Caudate nucleus (tissue), 63 donors: ENCODE measurements at places on chromosomes 1 and 21.

GRCh38 chr1:938711-939489, 15.2 kb downstream of the SAMD11 start:
- no peak for DNase-seq

DNA sequence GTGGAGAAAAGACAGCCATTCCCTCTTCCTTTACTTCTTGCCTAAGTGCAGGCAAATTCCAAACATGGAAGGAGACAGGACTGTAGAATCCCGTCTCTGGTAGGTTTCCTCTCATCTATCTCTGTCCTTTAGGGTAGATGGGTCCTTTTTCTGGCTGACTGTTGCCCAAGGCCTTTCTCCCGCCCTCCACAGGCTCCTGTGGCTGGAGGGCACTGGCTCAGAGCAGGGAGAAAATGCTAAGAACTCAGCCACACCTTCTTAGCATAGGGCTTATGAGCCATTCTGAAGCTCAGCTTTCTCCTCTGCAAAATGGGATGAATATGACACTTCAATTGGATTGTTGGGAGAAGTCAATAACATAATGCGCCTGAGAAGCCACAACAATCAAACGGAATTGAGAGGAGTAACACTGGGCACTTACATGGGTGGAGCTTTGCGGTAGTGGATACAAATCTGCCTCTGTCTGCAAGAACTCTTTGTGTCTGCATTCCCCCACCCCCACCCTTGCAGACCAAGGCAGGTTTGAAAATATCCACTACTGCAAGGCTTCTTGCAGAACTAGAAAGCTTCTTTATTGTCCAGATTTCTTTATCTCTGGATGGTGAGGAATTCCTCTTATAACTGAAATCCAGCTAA, 94.7 kb downstream of the CSMD2 start:
- no peak for DNase-seq

DNA sequence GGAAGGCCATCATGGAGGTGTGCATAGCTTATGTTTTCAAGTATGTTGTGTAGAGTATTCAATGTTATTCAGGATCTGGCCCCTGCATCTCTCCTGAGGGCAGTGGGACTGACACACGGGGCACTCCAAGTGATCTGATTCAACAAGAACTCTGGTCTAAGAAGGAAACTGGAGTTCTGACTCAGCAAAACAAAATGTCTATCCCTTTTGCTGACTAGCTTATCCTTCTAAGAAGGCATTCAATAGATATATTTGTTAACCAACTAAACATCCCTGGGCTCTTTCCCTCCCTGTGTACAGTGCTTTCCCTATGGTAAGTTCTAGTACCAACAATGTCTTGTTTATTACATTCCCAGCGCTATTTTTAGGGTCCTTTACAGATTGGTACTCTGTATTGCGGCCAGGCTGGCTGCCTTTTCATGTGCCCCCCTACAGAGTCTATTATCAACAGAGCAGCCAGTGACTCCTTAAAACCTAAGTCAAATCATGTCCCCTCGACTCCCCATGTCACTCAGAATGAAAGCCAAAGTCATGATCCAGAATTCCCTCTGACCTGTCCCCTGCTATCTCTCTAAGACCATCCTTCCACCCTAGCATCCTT, 304.9 kb downstream of the KCNH1 start:
- no peak for DNase-seq

GRCh38 chr1:101071470-101071891, 45.9 kb upstream of the DPH5 start:
- DNase-seq, result no peak

DNA sequence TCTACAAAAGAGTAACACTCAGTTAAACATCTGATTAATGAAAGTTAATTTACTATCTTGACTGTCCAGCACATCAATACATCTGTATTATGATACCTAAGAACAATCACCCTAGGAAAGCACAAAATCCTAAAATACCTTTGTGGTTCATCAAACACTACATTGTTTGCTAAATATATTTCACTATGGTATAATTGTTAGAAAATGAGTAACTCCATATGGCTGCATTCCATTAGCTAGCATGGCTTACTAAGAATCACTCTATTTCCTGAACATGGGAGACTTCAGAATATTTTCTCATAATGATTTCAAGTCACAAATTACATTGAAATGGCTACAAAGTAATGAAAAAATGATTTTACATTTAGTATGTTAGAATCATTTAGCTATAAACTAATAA, 12.5 kb downstream of the TRMT1L start:
- DNase-seq, result no peak

- no peak for DNase-seq
Observed at GRCh38 chr1:221972276-221973235, 230.7 kb upstream of the DUSP10 start.

- DNase-seq, result no peak
Observed at GRCh38 chr1:211527888-211528287, 35.9 kb upstream of the RD3 start.

DNA sequence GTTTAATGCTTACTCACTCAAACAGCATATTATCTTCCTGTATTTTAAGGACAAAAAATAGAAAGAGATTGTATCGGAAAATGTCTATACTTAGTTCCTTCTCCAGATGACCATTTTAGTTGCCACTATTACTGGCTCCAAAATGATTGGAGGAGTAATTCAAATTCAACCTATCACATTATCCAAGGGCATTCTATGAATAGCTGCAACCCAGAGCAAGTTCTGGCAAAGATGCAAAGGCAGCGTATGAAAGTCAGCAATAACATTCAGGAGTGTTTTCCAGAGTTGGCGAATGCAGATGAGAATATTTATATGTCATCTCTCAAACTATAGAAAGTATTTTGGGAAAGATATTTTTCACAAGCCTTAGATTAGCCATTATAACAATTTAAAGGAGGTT, 389.8 kb upstream of the ADGRL2 start:
- no peak for DNase-seq

GRCh38 chr1:240667351-240667750, 55.4 kb upstream of the GREM2 start:
- DNase-seq, result no peak

DNA sequence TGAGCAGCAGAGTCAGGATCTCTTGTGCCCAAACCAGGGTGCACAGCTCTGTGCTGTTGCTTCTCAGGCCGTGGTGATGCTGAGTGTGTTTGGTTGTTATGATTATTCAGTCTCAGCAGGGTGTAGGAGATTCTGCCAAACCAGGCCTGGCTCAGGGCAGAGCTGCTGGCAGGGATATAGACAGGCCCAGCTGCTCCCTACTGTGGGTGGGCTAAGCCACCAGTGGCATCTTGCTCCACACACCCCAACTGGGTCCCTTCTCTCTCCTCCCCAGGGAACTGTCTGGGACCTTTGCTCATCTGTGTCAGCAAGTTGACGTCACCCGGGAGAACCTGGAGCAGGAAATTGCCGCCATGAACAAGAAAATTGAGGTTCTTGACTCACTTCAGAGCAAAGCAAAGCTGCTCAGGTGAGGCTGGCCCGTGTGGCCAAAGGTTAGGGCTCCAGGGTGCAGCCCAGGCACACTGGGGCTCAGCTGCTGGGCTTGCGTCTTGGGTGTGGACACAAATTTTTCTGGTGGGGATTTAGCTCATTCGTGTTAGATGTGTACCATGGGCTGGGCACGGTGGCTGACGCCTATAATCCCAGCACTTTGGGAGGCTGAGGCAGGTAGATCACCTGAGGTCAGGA, 9.9 kb upstream of the MIIP start:
- no peak for DNase-seq

- DNase-seq, result no peak
Observed at GRCh38 chr1:245578308-245578707, 423.5 kb downstream of the KIF26B start.

- no peak for DNase-seq
Observed at GRCh38 chr1:100188617-100189016, 10.6 kb upstream of the LRRC39 start.
